ENCODE measurements at places on chromosomes 1 and 21. TPM values are rescaled to one million over a fixed set of nuclear protein-coding genes. Genes with fewer than 3 reads are reported as not detected.

GRCh38 chr1:166905900-166906299 lies 29.8 kb upstream of the TADA1 start:
- no peak for DNase-seq

The HORMAD1 gene
- 1.4 TPM for total RNA-seq

DNA sequence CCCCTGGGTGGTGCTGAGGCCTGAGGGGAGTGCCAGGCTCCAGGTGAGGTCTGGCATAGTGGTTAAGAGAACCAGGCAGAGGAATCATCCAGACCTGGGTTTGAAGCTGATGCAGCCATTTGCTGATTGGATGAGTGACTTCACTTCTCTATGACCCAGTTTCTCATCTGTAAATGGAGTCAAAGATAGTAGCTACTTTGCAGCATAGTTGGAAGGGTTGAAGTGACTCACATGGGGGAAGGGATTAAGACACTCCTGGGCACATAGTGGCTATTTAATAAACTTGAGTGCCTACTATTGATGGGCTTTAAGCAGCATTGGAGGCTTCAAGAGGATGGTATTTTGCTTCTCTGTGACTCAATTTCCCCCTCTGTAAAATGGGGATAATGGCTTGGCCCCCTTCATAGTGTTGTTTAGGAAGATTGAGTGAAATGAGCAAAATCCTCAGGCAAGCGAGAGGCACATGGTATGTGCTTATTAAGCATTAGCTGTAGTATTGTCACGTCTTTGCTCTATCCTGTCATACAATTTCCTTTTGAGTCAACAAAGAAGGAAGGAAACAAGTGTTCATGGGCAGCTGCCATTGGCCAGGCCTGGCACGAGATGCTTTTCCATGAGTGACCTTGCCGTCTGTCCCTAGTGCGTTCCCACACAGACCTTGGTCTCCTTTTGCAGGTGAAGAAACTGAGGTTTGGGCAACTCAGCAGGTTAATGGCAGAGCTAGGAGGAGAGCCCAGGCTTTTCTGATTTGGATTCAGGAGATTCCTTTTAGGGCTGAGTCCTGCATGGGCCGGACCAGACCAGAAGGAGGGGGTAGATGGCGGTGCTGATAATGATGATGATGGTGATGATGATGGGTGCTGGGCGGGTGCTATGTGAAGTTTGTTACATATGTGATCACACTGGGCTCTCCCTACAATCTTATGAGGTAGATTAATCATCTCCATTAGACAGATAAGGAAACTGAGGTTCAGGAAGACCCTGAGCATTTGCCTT lies 131.1 kb upstream of the WNT4 start:
- no peak for DNase-seq

DNA sequence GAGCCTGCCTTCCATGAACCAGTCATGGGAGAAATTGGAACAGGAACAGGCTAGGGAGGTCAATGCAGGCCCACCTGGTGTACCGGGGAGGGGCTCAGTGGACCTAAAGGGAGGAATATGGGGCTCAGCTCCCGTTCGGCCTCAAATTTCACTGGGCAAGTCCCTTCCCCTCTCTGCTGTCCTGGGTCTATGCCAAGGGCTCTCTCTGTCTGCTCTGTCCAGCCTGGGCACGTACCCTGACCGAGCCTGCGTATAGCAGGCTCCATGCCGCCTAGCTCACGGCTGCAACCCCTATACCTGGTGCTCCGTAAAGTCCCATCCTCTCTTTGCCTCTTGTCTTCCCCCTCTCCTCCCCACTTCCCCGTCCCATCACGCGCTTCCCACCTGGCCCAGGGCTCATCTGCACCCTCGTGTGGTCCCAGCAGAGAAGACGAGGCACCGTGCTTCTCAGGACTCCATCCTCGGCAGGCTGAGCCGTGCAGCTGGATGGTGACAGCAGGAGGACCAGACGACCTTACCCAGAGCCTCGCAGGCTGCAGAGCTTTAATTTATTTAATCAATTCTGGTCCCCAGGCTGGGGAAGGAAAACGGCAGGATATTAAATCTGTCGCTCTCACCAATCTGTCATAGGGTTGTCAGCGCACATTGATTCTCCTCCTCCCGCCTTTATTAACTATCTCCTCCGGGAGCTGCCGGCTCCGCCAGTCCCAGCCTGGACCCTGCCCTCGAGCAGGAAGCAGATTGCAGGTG lies 25.0 kb upstream of the DISP3 start:
- DNase-seq: no peak

- DNase-seq: no peak
Observed at GRCh38 chr1:219817914-219818313, 110.4 kb downstream of the SLC30A10 start.
